ENCODE measurements at places on chromosomes 11 and 22. TPM values are rescaled to one million over a fixed set of nuclear protein-coding genes. Genes with fewer than 3 reads are reported as not detected.
A peak's percentile ranks its signal among the peaks of the same experiment; 100 is the strongest.

KREMEN1 gene
- total RNA-seq, result 15.7 TPM

GGT5 gene
- 9.8 TPM for total RNA-seq

MUC5AC gene
- total RNA-seq, result 0.46 TPM

WNT11 gene
- 4.4 TPM for total RNA-seq

MTMR3 gene
- total RNA-seq, result 86.0 TPM

VPREB1 gene
- not detected for total RNA-seq

OR52I1 gene
- total RNA-seq, result not detected

AIFM3 gene
- 7.5 TPM for total RNA-seq

ZNF215 gene
- 1.2 TPM for total RNA-seq

EWSR1 gene
- 162 TPM for total RNA-seq

MAJIN gene
- not detected for total RNA-seq

DUSP8 gene
- 17.0 TPM for total RNA-seq

RBFOX2 gene
- 63.3 TPM for total RNA-seq

CRELD2 gene
- 18.7 TPM for total RNA-seq

NRXN2 gene
- 6.6 TPM for total RNA-seq

CLDN5 gene
- 322 TPM for total RNA-seq

KDM4E gene
- not detected for total RNA-seq

GRCh38 chr11:72678524-72678923, 4.3 kb upstream of the PDE2A start:
- no peak for DNase-seq

DNA sequence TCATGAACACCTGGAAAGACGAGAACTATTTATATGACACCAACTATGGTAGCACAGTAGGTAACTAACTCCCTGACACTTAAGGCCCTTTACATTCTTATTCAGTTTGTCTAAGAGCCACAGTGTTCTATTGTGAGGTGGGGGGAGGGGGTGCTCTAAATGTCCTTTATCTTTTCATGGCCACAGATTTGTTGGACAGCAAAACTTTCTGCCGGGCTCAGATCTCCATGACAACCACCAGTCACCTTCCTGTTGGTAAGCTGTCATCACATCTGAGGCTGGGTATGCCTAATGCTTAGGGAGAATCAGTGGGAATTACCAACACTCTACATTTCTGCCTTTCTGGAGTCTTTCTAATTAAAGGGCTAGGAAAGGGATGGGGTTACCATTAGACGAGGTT, 30.7 kb downstream of the EHF start:
- no peak for DNase-seq

- no peak for DNase-seq
These were observed 24.9 kb downstream of the USH1C start for GRCh38 chr11:17519061-17519885.

GRCh38 chr22:20645954-20646353, 128.0 kb upstream of the SERPIND1 start:
- DNase-seq, result no peak

DNA sequence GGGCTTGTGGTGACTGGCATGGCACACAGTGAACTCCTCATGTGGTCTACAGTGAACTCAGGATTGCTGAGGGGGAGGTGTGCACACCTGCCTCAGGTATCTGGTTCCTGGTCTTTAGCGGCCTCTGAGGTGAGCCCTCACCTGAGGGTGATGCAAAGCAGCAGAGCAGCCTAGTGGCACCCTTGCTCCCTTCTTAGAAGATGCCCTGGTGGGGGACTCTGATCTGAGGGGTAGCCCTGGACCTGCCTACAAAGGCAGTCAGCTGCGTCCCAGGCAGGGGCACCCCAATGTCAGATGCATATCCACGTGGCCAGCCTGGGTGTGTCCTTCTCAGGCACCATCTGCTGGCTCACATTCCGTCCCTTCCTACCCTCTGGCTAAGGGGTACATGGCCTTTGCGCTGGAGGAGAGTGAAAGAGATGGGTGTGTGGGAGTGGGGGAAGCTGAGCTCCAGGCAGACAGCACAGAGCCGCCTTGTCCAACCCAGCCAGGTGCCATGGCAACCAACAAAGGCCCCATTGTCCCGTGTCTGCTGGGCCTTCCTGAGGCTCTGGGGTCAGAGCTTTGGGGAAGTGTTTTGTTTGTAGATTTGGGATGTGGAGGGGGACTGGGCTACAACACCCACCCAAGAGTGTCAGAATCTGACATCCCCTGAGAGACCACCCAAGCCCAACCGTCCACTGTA, 5.8 kb downstream of the PLEKHB1 start:
- DNase-seq, result peak; percentile 64

DNA sequence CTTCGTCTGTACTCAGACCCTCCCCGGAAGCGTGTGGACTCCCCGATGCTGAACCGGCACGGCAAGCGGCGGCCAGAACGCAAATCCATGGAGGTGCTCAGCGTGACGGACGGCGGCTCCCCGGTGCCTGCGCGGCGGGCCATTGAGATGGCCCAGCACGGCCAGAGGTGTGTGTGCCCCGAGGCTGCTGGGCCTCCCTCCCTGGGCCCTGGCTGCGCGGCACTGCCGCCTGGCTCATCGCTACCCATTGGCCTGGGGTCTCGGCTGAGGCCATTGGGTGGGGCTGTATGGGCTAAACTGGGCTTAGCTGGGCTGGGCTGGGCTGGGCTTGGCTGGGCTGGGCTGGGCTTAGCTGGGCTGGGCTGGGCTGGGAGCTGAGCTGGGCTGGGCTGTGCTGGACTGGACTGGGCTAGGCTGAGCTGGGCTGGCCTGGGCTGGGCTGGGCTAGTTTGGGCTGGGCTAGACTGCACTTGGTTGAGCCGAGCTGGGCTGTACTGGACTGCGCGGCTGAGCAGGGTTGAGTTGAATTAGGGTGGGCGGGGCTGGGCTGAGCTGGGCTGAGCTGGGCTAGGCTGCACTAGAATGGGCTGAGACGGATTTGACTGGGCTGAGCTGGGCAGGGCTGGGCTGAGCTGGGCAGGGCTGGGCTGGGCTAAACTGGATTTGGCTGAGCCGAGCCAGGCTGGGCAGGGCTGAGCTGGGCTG, 40.7 kb downstream of the MOB2 start:
- no peak for DNase-seq

DNA sequence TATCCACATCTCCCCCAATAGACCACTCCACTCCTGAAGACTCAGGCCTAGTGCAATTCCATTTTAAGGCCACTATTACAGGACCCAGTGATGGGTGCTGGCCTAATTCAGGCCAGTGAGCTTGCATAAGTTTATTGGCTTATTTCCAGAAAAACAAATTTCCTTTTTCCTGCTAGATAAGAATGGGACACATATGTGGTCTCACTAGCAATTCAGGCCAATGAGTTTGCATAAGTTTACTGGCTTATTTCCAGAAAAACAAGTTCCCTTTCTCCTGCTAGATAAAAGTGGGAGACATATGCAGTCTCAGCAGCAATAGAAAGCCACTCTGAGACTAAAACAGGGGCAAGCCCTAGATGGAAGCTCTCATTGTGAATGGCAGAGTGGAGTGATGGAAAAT, 22.4 kb downstream of the ADM start:
- peak; percentile 74 for DNase-seq

- DNase-seq, result peak; percentile 82
These were observed 8.8 kb downstream of the BCL9L start for GRCh38 chr11:118916842-118917388.

DNA sequence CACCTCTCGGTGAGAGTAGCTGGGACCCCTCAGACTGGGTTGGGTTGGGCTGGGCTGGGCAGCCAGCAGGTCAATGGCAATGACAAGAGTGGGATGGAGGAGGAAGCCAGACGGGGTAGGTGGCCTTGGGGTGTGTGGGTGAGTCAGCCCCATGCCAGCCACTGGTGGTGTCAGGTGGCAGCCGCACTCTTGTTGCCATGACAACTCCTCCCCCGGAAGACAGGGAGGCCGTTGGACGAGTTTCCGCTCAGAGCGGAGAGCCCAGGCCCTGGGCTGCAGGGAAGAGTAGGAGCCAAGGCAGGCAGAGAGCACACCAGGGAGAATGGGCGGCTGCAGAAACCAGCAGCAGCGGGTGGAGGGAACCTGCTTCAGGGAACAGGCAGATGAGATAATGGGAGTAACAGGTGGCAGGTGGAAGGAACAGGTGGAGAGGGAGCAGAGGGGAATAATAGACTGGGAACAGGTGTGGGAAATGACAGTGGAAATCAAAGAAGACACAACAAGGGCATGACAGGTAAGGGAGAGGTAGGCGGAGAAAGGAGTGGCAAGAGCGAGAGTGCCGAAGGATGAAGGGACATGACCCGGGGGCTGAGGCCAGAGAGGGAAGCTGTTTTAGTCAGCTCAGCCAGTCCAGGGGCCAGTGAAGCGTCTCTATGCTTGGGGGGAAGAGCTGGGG, 8.7 kb downstream of the SPTBN2 start:
- DNase-seq, result peak; percentile 75

GRCh38 chr11:65436412-65437032, 13.9 kb downstream of the NEAT1 start:
- DNase-seq, result no peak

DNA sequence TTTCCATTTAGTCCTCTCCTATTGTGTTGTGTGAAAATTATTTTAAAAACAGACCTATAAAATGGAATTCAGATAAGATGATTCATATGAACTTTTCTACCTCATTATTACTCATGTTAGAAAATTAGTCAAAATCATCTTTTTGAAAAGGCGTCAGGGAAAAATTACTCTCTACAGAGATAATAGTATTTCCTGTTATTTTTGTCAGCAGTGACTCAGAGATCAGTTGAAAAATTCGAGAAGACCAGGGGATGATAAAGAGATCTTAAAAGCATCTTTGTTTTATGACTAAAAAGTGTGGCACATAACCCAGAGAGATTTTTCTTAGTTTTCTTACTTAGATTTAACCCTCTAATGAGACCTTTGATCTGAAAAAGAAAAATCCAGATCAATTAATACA, 157.9 kb upstream of the CARD18 start:
- no peak for DNase-seq

GRCh38 chr11:82718307-82718706, 15.4 kb downstream of the FAM181B start:
- DNase-seq, result peak; percentile 72

- DNase-seq, result no peak
These were observed 17.3 kb upstream of the OR6X1 start for GRCh38 chr11:123771664-123772063.

- peak; percentile 21 for DNase-seq
These were observed 262.7 kb downstream of the ETS1 start for GRCh38 chr11:128324531-128325141.

- no peak for DNase-seq
These were observed 621.2 kb downstream of the METTL15 start for GRCh38 chr11:28729339-28729738.

GRCh38 chr11:2674658-2675131, 25.1 kb downstream of the KCNQ1OT1 start:
- peak; percentile 46 for DNase-seq

GRCh38 chr11:78933350-78933749, 358.7 kb upstream of the NARS2 start:
- DNase-seq, result no peak

- peak; percentile 68 for DNase-seq
These were observed 661 bp upstream of the MALAT1 start for GRCh38 chr11:65498042-65498726.

- no peak for DNase-seq
These were observed 10.1 kb downstream of the CCDC90B start for GRCh38 chr11:83275888-83276641.

DNA sequence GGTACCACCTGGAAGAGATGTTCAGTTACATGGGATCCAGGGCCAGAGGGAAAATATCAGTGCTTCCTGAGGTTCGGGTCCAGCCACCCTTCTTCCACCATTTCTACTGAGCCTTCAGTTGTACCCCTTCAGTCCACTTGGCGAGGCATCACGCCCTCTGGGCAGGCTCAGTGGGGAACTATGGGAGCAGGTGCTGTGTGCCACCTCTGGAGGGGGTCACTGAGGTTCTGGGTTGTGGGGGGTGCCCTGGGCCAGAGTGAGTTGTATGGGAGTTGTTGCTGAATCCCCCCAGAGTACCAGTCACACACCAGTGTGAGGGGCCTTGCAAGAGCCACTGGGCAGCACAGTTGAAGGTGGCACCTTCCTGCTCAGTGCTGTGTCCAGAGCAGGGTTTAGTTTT, 2.7 kb upstream of the SREBF2 start:
- no peak for DNase-seq

DNA sequence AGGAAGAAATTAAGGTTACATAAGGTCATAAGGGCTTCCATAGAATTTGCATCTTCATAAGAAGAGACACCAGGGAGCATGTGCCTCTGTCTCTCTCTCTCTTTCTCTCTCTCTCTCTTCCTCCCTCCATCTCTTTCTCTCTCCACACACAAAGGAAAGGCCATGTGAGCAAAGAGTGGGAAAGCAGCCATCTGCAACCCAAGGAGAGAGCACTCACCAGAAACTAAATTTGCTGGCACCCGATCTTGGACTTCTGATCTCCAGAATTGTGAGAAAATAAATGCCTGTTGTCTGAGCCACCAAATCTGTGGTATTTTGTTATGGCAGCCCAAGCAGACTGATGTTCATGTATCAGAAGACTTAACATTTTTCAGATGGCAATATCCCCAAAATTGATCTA, 6.4 kb upstream of the KRTAP5-10 start:
- DNase-seq, result no peak

GRCh38 chr11:11659567-11660362, 38.0 kb upstream of the GALNT18 start:
- DNase-seq, result no peak

- peak; percentile 15 for DNase-seq
These were observed 8.4 kb downstream of the VWA5A start for GRCh38 chr11:124123622-124124021.

DNA sequence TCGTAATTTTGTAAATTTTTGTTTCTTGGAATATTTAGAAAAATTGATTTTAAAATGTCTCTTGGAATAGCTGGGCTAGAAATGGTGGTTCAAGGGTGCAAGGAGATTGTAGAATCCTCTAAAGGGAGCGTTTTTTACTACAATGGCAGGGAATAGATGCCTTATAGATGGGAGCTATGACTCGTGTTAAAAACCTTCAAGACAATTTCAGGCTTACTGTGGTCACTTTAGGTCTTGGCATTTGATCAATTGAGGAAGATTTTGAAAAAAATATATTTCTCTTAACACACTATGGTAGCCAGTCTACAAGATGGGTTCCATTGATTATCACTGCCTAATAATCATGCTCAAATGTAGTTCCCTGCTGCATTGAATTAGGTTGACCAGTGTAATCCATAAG, 25.0 kb downstream of the METTL15 start:
- no peak for DNase-seq

DNA sequence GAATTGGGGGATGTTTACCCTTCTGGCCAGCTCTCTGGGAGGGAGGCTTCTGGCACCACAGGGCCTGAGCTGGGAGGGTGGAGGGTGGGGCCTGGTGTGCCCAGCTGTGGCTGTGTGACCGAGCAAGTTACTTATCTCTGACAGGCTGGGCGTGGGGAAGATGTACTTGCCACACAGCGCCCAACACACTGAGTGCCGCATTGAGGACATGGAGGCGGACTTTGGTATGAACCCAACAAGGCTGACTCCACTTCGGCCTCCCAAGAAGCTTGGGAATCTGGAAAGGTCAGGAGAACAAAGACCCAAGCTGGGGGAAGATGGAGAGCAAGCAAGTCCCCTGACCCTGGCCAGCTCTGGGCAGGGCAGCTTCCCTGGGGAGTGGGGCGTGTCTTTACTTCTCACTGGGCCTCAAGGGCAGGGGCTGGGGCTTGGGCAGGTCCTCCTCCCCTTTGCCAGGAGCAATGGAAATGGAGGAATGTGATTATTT, 2.4 kb upstream of the MGAT3 start:
- DNase-seq, result peak; percentile 53

- DNase-seq, result no peak
These were observed 131.9 kb downstream of the RASSF10 start for GRCh38 chr11:13140873-13141655.

- no peak for DNase-seq
These were observed 106.1 kb downstream of the SLC1A2 start for GRCh38 chr11:35313066-35313759.

Measured in lung (tissue), 17 donors.